NCI-H1694 treated with DMSO at 0.1 percent for 48 hours (cell line): ENCODE measurements at places on chromosomes 1 and 21.
A peak's percentile ranks its signal among the peaks of the same experiment; 100 is the strongest.

DNA sequence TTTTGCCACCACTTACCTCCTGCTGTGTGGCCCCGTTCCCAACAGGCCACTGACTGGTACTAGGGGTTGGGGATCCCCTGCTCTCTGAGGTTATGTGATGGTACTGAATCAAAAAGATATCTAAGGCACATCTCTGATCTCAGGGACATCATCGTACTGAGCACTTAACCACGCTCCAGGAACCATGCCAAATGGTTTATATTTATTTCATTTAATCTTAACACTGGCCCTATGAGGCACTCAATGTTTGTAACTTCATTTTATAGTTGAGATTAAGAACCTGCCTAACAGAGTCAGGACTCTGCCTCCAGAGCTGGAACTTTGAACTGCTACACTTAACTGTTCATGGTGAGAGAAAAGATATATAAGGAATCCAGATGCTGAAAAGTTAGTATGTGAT lies 98.0 kb upstream of the HP1BP3 start:
- DNase-seq: no peak

- peak; percentile 20 for DNase-seq
Observed at GRCh38 chr1:233238884-233239431, 56.6 kb downstream of the PCNX2 start.

GRCh38 chr1:49111931-49112330 lies 335.2 kb upstream of the BEND5 start:
- no peak for DNase-seq

DNA sequence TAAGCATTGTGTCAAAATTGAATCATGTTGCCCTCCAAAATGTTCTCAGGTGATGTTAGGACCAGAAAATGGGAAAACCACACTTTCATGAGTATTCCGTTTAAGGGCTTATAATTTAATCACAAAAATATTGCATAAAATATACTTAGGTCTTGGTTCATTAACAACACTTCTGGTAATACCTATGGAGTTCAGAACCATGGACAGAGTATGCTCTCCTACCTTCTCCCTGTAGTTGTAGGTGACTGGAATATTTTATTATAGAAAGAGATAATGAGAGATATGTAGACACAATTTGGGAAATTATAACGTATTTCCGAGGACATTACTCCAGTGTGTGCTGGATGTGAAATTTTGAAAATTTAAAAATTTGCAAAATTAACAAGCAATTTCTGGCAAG lies 232.5 kb downstream of the NCAM2 start:
- no peak for DNase-seq

DNA sequence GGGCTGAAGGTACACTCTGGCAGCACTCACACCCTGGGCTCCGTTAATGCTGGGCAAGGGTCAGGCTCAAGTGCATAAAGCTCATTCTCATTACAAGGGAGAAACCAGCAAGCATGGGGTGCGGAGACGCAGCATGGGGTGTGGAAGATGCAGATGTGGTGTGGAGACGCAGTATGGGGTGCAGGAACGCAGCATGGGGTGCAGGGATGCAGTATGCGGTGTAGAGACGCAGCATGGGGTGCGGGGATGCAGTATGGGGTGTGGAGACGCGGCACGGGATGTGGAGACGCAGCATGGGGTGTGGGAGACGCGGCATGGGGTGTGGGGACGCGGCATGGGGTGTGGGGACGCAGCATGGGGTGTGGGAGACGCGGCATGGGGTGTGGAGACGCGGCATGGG lies 390.7 kb downstream of the NPHP4 start:
- DNase-seq: no peak

- no peak for DNase-seq
Observed at GRCh38 chr21:14533499-14534428, 12.4 kb downstream of the SAMSN1 start.
